Stimulated activated CD4-positive, alpha-beta T cell treated with anti-CD3 and anti-CD28 coated beads, Interleukin-15, amount 100 ng/mL, for 1 hour (primary cell): ENCODE measurements at places on chromosomes 3 and 15.

DNA sequence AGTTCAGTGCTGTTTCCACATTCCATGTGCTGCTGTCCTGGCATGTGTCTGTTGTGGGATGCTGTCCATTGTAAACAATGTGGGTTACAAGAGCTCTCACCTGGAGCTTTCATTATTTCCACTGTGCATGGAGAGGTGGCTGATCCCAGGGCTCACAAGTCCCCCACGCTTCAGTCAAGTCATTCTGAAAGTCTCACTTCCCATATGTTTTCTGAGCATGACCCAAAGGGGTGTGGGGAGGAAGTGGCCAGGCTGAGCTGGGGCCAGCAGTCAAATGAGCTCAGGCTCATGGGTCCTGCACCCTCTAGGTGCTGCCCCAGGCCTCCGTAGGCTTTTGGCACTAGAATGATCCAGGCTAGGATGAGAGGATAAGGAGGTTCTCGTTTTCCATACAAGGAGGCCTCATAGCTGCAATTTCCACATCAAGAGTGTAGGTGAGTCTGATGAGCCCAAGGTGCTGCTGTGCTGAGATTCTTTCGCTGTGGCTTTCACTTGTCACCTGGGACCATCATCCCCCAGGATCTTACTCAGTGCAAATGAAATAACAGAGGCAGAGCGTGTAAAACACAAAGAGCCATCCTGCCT lies 22.0 kb downstream of the STARD5 start:
- DNase-seq: no peak

DNA sequence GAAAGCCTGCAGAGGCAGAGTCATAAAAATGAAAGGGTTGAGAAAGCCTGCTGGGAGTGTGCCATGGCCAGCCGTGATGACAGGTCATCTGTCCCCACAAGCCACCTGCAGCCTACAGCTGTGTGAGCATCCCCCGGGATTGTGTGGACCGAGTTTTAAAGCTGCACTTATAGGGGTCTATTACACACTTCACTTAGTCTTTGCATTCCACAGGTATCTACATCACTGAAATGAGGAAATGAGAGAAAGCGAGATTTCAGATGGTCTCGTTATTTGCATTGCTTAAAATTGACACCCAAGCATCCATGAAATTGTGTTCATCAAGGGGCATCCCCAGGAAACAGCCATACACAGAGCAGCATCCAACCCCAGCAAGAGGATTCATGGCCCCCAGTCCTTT lies 137.6 kb upstream of the TRIM42 start:
- no peak for DNase-seq

DNA sequence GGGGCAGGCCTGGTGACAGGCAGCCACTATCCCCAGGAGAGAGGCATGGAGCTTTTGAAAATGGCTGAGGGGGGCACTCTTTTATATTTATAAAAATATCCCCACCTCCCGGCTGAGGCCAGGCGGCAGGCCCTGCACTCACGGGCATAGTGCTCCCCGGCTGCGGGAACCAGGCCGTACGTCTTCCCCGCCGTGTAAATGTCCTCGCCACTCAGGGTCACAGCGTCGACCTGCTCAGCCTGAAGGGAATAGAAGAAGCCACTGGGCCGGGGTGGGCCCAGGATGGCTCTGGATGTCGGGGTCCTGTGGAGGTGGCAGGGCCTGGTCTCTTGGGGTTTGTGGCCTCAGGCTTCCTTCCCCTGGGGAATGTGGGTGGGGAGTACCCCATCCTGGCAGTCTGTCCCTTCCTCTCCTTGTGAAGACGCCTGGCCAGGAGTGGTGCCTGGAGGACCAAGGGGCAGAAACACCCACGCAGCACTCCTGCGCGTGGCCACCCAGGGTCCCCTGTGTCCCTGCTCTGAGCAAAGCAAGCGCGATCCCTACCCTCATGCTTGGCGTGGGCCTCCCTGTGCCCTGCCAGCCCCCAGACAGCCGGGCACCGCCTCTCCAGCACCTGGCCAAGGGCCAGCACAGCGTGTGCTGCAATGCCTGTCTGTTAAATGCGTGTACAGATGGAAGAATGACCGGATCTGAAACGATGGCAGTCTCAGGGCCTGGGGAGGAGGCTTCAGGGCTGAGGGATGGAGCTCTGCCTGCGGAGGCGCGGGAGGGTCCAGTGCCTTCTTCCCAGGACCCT lies 18.9 kb downstream of the MELTF start:
- DNase-seq: no peak

GRCh38 chr15:85477061-85477460 lies 96.7 kb downstream of the AKAP13 start:
- no peak for DNase-seq

- DNase-seq: no peak
Measured at GRCh38 chr15:71276336-71276665, 161.0 kb downstream of the THSD4 start.
